ENCODE measurements at places on chromosomes 4 and X.

GRCh38 chrX:14618177-14618965 lies 89.0 kb downstream of the GLRA2 start:
- DNase-seq = no peak

- DNase-seq = no peak
Measured at GRCh38 chr4:166802346-166802745, 431.9 kb downstream of the SPOCK3 start.

DNA sequence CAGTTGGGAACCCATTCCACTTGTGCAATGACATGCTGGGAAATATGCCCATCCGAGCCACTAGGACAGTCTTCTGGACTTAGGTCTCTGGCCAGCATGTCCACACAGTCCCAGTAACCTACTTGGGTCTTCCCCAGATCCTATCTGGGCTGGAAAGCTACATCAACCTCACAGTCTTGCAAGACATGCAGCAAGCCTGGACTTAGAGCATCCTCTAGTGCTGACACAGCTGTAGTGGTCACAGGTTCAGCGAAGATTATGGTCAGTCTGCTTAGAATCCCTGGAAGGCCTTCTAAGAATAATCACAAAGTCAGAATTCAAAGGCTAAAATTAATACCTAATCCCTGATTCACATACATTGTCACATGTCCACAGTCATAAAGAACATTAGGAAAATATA lies 842.7 kb downstream of the STPG2 start:
- DNase-seq = no peak

DNA sequence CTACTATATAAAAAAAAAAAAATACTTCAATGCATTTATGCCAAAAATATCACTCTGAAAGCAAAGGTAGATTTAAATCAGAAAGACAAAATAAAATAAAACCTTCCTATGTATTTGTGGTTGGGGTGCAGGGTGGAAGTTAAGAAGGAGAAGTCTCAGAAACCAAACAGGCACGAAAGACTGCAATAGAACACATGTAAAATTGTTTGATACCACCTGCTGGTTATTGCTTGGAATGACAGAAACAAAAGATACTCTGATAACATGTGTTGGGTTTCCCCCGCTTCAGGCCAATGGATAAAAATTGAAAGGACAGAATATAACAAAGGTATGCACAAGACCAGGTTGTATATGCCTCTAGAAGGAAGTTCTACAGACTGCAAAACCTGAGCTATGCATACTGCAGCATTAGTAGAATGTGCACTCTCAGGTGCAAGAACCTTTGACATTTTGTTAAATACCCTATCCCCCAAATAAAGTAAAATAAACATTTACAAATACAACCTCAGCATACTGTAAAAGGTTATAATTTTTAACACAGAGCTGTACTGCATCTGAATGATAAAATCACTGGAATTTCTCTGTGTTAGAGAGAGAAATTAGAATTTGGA lies 118.8 kb downstream of the GABRA2 start:
- DNase-seq = no peak

DNA sequence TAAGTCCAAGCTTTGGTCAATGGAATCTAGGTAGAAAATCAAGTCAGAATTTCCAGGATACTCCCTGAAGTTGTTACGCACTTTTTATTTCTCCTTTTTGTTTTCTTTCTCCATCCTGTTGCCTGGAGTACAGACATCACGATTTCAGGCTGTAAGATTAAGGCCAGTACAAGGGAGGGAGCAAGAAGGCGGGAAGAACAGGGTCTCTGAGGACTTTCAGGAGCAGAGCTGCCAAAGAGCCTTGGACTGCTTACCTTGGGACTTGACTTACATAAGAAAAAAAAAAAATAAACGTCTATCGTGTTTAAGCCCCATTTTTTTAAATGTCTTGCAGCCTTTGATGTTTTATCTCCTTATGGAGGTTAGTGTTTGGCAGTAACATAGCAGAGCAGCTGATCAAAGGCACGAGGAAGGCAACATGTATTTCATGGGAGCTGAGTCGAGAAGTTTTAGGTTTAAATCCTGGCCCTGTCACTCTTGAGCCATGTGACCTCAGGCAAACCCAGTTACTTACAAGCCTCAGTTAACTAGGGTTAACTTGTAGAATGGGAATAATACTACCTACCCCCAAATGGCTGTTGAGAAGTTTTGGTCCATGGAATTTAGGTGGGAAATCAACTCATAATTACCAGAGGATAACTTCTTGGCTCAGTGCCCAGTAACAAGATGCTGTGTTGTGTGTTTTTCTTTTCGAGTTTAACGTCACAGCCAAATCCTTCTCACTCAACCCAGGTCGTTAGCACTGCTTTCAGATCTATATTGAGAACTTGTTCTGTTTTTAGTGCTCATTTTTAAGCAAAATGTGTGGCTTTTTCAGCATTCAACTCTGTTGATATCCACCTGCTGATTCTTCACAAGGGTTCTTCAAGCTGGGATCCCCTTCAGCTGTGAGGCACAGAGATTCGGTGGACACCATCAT lies 106.8 kb downstream of the CLNK start:
- DNase-seq = no peak

- no peak for DNase-seq
Measured at GRCh38 chr4:153725831-153726154, 34.0 kb downstream of the RNF175 start.

DNA sequence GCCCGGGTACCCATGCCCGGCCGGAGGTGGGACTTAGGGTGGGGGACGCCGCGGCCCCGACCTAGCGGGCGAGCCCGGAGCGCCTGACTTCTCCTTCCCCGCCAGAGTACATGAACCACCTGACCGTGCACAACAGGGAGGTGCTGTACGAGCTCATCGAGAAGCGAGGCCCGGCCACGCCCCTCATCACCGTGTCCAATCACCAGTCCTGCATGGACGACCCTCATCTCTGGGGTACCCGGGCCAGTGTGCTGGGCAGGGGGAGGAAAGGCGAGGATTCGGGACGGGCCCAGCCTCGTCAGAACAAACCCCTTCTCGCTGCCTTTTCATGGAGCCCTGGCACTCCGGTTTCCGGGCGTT lies 622 bp downstream of the TAFAZZIN start:
- peak; percentile 21 for DNase-seq

GRCh38 chrX:37753384-37753783 lies 26.5 kb upstream of the CYBB start:
- DNase-seq = no peak

DNA sequence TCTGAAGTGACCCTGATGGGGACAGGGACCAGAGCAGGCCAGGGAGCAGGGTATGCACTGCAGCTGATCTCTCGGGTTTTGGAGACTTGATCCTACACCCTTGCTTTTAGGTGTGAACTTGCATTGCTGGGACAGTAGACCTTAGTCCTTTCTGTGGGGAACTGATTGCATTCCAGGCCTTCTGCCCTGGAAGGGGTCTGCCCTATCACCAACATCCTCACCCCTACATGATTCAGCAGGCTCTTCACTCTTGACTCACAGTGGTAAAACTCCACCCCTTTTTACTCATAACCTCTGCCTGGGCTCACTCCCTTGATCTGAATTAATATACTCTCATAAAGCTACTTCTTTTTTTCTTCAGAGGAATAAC lies 6.6 kb upstream of the DDX60L start:
- DNase-seq = no peak

DNA sequence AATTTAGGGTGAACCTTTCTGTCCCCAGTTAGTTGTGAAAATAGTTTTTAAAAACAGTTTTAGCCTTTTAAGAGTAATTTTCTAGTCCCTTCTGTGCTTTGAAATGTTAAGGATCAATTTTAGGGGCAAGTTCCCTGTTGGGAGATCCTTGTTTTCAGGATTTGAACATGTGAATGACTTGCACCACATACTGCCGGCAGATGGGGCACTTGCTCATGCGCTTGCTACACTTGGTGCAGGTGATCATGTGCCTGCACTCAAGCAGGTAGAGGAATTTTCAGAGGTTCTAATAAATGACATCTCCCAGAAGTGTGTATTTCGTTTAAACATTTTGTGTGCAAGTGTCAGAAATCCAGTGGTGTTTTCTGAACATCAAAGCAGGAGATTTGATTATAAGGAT lies 195.9 kb downstream of the CHM start:
- no peak for DNase-seq

DNA sequence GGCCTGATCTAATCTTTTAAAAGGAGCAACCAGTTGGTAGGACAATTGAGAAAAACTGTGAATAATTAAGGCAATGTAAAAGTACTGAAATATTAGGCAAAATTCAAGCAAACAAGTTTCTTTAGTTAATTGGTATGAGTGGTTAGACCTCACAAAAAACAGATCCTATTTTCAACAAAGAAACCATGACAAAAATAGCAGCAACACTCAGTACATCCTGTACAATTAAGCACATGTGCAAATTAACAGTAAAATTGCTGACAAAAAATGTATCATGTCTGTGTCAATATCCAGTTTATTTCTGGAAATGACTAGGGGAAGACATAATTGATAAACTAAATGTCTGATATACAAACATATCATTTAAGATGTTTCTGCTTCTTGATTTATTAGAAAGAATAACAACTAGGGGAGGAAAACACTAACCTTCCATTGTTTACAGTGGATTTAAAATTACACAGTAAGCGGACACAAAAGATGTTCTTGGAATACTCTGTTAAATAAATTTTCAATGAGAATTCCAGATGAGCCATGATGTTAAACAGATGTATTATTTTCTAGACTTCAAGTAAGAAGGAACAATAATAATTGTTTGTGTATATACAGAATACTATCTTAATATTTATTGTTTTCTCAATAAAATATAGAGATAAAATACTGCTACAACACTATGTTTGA lies 638.9 kb downstream of the SPRY1 start:
- no peak for DNase-seq

GRCh38 chrX:72609313-72609712 lies 36.7 kb upstream of the HDAC8 start:
- DNase-seq = no peak

DNA sequence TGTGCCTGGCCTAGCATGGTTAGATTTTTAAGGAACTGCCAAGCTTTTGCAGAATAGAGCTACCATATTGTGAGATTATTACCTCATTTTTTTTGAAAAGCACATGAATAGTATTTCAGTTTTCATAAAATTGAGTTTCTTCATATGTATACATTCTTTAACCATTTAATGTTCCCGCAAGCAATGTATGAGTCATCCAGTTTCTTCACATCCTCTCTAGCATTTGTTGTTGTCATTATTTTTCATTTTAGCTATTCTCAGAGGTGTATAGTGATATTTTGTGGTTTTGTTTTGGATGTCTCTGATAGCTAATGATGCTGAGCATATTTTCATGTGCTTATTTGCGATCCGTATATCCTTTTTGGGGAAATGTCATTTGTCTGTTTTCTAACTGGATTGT lies 74.9 kb downstream of the GLUD2 start:
- DNase-seq = no peak

GRCh38 chr4:111775556-111776297 lies 369.5 kb upstream of the FAM241A start:
- DNase-seq = no peak

DNA sequence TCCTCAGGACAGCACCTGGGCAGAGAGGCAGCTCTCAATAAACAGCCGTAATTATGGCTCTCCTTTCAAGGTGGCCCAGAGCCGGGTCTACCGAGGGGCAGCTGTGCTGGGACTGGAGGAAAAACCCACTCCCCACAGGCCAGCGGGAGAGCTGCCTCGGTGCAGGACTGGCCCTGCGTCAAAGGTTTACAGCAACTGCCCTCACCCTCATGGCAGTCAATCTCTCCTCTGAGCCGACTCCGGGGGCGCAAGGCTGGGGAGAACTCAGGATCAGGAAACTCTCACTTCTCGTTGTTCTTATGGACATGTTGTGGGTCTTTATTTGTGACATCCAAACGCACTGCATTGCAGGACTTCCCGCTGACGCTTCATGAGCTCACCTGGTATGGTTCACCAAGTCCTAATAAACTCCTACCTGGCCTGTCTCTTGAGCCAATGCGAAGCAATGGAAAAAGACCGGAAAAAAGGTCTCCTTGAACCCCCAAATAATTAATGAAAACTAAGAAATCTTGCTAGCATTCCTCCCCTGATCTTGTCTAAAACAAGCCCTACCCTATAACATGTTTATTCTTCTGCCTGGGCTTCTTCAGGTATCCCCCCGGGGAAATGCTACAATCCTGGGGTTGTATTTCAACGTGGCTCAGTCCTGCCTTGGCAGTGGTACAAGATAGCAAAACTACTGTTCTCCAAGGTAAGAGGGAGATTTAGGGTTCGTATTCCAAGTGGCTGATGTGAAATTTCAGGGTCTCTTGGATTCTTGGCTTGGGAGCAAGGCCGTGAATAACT lies 50.1 kb upstream of the CDKN2AIP start:
- no peak for DNase-seq

- no peak for DNase-seq
Measured at GRCh38 chr4:22090661-22091351, 142.2 kb upstream of the KCNIP4 start.

GRCh38 chrX:73977542-73978169 lies 326.3 kb upstream of the ZCCHC13 start:
- no peak for DNase-seq

DNA sequence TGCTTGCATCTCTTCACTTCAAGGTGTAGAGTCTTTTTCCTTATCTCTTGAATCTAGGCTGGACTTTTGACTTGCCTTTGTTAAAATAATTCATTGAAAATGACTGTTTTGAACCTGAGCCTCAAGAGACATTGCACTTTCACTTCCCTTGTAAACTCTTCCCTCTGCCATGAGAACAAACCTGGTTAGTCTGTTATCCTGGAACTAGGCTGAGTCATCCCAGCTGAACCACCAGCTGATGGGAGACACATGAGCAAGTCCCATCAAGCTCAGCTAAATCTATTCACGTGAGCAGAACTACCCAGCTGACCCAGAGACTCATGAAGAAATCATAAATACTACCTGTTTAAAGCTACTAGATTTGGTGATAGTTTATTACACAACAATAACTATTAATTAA lies 202.3 kb upstream of the CENPE start:
- DNase-seq = no peak

DNA sequence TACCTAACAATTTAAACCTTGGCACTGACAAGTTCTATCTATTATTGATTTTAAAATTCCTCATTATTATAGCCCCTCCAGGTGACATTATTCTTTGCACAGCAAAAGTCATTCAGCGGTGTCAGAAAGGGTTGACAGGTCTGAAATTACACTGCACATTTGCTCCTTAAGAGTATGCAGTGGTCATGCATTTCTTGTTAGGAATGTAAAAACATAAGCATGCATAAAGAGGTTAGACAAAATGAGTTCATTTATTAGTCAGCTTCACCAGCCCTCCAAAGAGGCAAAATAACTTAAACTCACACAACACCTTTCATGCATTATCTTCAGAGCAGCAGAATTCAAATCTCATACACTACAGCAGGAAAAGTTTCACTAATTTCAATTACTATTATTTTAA lies 158.8 kb downstream of the HNRNPD start:
- no peak for DNase-seq

Data from T-helper 9 cell (primary cell).